ENCODE measurements at places on chromosomes 4 and X.

DNA sequence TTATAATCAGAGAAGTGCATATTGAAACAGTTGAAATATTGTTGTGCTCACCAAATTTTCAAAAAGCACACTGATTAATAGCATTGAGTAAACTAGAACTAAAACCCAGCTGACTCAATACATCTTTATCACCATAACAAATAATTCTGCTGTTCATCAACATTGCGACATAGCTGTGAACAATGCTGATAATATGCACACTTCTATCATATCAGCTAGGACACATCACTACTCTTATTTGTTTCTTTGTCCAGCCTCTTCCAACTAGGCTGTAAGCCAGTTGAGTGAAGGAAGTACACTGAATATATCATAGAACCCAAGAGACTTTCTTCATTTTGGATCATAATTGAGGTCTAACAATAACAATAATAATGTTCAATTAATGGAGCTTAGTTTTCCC is 349.7 kb downstream of the IQCM start:
- no peak for DNase-seq

DNA sequence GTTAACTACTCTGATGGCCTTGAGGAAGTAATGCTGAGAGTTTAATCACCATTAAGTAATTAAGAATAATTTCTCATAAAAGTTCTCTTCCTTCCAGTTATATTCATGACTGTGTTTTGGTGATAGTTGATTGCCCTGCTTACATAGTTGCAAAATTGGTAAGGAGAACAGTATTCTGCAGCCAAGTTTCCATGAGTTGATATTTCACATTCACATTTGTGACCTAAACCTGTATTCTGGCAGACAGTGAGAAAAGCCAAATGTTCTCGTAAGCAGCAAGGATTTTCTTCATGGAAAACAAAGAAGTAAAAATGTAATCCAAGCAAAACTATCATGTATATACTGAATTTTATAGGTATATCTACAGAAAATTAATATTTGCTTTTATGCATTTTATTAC is 187.8 kb upstream of the NUDT6 start:
- no peak for DNase-seq

- no peak for DNase-seq
These were observed 1718.0 kb upstream of the PCDH7 start for GRCh38 chr4:29002151-29002550.

DNA sequence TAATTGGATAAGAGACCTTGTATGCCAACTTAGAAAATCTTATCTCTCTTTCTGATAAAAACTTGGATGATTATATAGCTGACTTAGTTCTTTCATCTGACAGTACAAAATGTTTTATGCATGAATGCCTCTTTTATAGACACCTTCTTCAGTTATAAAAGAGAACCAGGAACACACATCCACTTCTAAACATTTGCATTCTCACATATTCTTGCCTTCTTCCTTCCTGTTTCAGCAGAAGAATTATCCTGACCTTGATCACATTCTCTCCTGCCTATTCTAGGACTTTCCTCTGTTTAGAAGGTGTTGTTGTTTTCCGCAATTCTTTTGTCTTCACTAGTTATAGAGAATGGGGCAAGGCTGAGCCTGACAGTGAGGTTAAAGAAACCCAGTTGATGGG is 80.9 kb downstream of the LARP7 start:
- DNase-seq = no peak

DNA sequence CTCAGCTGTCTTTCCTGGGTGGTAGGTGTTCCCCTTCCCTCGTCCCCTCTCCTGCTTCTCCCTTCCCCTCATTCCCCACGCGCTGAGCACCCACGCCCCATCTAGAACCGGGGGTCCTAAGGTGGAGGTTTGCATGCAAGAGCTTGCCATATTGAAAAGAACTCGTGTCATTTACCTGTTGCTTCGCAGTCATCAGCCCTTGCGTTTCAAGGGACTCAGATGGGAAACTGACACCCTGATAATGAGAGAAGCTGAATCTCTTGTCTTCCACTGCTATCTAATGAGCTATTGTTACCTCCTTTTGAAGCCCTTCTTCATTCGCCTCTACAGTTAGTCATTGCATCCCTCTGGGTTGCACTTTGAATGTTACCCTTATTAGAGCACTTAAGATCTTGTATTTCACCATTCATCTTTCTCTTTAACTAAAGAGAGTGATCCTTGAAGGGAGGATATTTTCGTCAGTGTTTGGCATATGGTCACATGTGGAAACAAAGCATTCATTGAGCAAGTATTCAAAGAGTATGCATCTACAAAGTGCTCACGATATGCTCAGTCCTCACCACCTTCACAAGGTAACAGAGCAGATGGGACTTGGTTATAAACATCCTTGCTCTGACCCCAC is 25.7 kb downstream of the ARL9 start:
- no peak for DNase-seq

DNA sequence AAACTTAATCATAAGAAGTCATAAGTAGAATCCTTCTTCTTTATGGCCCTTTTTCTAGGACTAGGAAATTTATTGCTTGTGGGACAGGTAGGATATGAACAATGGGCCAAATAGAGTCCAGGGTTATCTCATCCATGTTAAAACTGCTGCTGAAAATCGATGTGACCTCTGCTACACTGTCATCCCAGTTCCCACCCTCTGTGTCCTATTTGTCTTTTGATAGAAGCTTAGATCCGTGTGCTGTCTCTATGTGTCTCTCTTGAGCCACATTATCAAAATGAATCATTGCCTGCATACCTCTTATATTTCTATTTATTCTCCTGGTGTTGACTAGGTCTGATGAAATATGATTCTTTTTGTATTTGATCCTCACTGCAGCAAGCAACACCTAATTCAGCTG is 661.4 kb downstream of the DACH2 start:
- DNase-seq = no peak

DNA sequence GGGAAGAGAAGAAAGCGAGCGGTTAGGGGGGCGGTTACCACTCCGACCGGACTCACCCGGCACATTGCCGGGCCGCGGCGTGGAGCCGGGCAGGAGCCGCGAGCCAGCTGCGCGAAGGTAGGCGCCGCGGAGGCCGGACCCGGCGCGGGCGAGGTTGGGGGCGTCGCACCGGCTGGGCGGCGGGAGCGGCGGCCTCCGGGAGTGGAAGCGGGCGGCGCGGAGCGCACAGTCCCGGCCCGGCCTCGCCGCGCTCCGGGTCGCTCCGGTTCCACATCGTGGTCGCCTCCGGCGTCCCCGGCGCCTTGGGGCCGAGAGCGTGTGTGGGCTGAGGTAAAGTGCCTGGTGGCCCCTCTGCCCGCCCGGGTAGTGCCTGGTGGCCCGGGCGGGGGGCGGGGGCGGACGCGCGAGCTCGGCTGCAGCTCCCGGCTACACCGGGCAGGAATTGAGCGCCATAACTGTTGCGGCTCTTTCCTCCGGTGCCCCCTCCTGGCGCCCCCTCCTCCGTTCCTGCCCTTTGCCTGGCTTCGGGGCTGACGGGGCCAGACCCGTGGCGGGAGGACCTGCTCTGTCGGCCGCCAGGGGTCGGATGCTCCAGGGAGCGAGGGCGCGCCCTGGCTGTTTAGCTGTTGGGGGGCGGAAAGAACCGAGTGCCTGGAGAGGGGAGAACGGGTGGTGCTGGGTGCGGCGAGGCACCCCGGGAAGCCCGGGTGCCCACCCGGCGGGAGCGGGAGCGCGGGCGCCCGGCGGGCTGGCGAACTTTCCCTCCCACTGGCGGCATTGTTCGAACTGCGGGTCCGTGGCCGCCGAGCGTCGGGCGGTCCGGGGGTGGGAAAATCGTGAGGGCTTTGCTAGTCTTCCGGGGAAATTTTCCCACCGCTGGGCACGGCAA is 626 bp downstream of the JADE3 start:
- DNase-seq = no peak

DNA sequence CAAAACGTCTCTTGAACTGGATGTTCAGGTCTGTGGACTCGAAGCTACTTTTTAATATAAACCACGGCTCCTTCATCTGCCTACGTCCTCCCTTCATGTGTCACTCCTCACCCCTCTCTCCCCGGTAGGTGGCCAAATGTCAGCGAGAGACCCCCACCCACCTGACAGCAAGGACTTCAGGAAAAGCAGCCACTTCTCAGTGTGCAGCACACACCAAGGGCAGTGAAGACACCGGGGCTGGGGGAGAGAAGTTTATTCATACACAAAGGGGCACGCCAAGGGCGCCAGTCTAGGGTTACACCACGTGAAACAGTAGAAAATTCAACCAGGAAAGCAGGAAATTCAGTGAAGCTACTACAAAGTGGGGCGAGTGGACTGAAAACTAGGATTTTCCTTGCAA is 181.2 kb downstream of the AFAP1 start:
- no peak for DNase-seq

Data from NCI-H1417 treated with DMSO at 0.1 percent for 48 hours (cell line).